ENCODE measurements at places on chromosomes 4 and X. TPM values are rescaled to one million over a fixed set of nuclear protein-coding genes. Genes with fewer than 3 reads are reported as not detected.

Gene MAGEA12
- not detected for total RNA-seq

GRCh38 chr4:149168645-149169044 lies 647.0 kb downstream of the IQCM start:
- no peak for DNase-seq

Gene SOWAHD
- 1.5 TPM for total RNA-seq

DNA sequence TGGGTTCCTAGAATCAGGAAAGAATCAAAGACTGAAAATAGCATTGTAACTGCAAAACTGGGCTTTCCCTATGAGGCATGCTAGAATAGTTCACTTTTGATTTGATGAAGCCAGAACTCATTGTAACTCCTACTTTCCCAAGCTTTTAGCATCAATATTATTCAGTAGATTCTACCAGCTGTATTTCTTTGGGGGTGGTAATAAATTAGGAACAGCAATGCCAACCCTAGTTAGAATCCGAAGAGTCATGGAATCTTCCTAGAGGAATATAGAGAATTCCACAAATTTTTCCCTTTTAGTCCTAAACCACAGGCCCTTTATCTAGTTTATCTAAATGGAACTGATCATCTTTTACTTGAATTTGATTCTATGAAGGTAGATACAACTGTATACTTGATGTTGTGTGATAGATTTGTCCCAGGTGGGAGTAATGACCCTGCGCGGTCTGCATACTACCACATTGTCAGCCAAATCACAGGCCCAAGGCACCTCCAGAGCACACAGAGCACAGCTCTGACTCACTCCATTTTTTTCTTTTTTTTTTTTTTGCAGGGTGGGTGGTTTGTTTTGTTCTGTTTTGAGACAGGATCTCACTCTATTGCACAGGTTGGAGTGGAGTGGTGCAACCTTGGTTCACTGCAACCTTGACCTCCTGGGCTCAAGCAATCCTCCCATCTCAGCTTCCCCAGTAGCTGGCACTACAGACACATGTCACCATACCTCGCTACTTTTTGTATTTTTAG lies 66.6 kb downstream of the EDNRA start:
- DNase-seq, result no peak

Gene F8
- 4.3 TPM for total RNA-seq

- no peak for DNase-seq
Observed at GRCh38 chrX:7054219-7055216, 93.0 kb upstream of the STS start.

Gene PSAPL1
- not detected for total RNA-seq

Gene PRSS12
- total RNA-seq, result 88.9 TPM

All from transverse colon (tissue), 4 donors.